ENCODE measurements at places on chromosomes 1 and 21.

- peak; percentile 10 for DNase-seq
Observed at GRCh38 chr1:51535006-51535592, 16.0 kb upstream of the EPS15 start.

GRCh38 chr1:198829356-198829755, 190.5 kb downstream of the PTPRC start:
- no peak for DNase-seq

DNA sequence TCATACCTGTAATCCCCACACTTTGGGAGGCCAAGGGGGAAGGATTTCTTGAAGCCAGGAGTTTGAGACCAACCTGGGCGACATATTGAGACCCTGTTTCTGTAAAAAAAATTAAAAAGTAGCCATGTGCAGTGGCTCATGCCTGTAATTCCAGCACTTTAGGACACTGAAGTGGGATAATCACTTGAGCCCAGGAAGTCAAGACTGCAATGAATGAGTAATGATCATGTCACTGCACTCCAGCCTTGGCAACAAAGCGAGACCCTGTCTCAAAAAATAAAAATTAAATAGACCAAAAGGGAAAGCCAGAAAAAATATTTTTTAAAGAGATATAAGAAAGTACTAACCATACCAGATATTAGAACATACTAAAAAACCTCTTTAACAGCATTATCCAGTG, 44.7 kb upstream of the LYPLAL1 start:
- DNase-seq: no peak

GRCh38 chr21:36860736-36861594, 105.5 kb downstream of the HLCS start:
- no peak for DNase-seq

GRCh38 chr1:65065524-65066418, 82.2 kb upstream of the AK4 start:
- DNase-seq: no peak

DNA sequence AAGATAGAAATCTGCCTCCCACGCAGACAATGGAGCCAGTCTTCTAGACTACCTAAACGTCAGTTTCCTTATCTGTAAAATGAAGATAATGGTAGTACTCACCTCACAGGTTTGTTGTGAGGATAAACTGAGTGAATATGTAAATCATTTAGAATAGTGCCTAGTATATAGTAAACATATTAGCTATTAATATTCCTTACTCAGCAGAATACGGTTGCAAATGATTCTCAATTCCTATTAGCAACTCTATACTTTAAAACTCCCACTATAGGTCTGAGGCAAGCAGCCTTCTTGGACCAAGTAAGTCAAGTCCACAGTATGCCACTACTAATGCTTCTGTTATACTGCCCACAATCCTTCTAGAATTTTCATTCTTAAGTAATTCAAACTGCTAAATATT, 5.4 kb downstream of the GTF2B start:
- no peak for DNase-seq

GRCh38 chr21:14116080-14116481, 94.7 kb downstream of the LIPI start:
- no peak for DNase-seq

GRCh38 chr1:160806109-160806665, 10.2 kb downstream of the LY9 start:
- DNase-seq: no peak

DNA sequence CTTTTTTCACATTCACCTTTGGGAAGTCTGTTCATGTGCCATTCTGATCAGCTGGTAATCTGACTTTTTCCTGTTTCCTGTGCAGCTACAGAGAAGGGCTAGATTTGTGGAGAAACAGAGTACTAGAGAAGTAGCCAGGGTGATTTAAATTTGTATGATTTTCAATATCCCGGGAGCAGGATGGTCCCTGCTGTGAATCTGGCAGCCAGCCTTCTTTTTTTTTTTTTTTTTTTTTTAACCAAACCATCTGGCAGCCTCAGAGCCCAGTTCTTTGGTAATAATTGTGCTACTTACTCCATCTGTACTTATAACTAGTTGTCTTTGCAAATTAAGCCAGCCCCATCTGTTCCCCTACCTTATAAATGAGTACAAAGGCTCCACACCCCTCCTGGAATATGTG, 248.6 kb upstream of the DEPDC1 start:
- DNase-seq: no peak

DNA sequence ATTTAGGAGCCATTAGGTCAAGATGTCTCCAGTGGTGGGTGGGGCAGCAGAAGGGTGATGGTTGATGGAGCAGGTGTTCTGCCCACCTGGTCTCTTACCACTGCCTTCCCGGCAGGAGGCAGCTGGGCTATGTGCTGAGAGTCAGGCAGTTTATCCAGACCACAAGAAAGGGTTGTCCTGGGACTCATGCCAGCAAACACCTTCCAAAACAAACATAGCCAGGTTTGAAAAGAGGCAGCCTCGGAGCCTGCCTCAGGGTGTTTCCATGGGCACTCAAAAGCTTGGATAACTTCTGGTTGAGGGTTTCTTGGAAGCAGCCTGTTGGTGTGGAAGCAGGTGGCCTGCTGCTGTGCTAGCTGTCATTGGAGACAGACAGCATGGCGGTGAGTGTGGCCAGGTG, 187.2 kb downstream of the PCP4 start:
- no peak for DNase-seq

DNA sequence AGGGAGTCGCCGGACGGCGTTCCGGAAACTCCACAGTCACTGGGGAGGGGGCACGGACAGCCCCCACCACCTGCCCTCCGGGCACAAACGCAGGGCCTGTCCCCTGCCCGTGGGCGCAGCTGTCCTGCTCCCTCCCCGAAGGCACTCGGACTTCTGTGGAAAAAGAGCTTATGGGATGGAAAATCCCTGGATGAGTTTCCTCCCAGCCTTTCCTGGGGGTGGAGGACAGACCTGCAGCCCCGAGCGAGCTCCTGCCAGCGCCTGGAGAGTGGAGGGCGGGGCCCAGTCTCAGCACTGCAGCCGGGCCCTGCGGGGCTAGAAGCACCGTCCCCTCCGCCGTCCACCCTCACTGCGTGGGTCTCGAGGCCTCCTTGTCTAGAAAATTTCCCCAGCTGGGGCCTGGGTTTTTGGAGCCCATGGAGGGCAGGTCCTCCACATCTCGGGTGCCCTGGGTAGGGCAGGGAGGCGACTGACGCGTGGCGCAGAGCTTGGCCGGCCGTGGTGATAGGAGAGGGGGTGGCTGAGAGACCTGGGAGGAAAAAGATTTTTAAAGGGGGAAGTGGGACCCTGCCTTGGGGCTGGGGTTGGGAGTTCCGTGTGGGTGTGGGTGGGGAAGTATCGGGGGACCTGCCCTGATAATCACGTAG, 6.4 kb upstream of the COL6A1 start:
- DNase-seq: no peak

DNA sequence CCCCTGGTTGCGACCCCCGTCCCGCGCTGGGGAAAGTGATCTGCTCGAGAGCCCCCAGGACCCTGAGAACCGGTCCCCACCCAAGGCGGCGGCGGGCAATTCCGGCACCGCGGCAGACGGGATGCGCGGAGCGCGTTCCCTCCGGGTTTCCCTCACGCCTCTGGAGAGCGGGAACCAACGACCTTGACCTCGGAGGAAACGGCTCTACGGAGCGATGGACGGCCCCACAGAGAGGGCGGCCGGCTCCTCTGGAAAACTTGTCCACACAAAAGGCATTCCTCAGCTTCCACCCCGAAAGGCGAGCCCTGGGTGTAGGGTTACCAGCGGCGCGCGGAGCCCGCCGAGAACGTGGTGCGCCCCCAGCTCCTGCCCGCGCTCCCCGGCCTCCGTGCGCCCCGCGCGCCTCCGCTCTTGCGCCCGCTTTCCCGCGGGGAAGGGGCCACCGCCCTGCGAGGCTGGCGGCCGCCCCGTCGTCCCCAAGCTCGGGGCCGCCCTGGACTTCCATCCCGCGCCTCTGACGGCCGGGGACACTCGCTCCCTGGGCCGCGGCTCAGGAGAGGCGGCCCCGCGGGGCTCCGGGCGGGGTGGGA, 391 bp upstream of the KIAA1614 start:
- DNase-seq: no peak

All from stimulated activated naive CD4-positive, alpha-beta T cell treated with Interleukin-2 at 50 U/mL for 16 hours (primary cell).